ENCODE measurements at places on chromosomes 4 and X. TPM values are rescaled to one million over a fixed set of nuclear protein-coding genes. Genes with fewer than 3 reads are reported as not detected.

- H3K27ac ChIP-seq: no peak overlapping the region
- no peak for DNase-seq
- no peaks in the 10 kb centered on the region for H3K36me3 ChIP-seq
- no peaks in the 10 kb centered on the region for H3K4me1 ChIP-seq
These were observed 78.0 kb downstream of the COX7B2 start for GRCh38 chr4:46830971-46831454.

DNA sequence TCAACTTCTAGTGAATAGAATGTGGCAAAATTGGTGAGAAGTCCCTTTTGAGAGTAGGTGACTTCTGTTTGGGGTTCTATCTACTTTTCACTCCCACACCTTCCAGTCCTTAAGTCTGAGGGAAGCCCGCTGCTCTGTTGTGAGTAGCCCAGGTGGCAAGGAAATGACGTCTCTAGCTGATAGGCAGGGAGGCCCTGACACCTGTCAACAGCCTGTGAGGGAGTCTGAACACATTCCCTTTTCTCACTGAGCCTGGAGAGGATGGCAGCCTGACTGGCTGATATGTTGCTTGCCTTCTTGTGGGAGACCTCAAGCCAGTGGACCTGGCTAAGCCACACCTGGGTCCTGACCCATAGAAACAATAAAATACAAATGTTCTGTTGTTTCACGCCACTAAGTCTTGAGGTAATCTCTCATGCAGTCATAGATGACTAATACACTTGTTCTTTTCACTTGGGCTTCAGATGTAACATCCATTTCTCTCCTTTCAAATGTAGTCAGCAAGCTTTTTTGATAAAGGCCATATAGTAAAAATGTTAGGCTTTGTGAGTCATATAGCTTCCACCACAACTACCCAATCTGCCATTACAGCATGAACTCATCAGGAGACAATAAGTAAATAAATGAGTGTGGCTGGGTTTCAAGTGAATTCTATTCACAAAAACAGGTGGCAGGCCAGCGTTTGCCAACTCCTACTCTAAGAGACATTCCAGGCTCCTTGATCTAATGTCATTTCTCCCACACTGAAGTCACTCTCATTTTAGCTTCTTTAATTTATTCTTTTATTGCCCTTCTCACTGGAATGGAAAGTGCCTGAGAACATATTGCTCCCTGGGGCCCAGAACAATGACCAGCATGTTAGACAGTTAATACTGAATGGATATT, 265.1 kb upstream of the MAD2L1 start:
- H3K27ac ChIP-seq: no peak overlapping the region
- no peaks in the 10 kb centered on the region for H3K27me3 ChIP-seq
- no peak overlapping the region for H3K4me3 ChIP-seq

DNA sequence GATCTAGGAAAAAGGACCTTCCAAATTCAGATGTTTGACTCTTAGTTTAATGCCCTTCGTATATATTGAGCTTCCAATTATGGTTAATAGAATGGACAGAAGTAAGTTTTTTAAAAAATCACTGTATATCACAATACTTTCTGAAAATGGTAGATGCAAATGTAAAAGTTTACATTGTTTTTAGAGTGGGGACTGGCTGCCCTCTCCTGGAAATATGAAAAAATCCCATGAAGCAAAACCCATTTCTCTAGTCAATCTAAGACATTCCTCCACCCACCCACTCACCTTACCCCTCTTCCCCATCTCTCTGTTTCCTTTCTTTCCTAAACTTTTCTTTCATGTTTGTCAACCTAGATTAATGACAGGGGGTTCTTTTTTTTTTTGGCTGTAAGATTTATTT, 134.5 kb downstream of the ARHGAP6 start:
- no peak overlapping the region for H3K27ac ChIP-seq
- DNase-seq: no peak
- no peaks in the 10 kb centered on the region for H3K27me3 ChIP-seq
- H3K4me3 ChIP-seq: no peak overlapping the region
- H3K36me3 ChIP-seq: no peaks in the 10 kb centered on the region
- no peaks in the 10 kb centered on the region for H3K4me1 ChIP-seq

DNA sequence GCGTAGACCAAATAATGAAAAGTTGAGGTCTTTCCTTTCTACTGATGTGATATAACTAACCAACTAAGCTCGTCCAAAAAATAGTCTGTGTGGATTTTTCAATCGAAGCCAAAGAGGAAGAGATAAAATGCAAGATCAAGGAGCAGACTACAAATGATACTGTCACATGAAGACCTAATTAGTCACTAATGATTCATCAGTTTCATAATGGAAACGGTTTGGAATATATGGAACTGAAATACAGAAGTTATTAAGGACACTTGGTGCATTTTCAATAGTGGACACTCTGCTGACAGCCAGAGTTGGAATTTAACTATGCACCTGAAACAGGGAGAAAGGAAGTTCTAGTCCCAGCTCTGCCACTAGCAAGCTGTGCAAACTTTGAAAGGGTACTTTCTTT, 119.8 kb downstream of the GUCY2F start:
- no peak for DNase-seq
- no peak overlapping the region for H3K4me3 ChIP-seq
- H3K27ac ChIP-seq: no peak overlapping the region

- H3K4me1 ChIP-seq: no peaks in the 10 kb centered on the region
- H3K4me3 ChIP-seq: no peak overlapping the region
- H3K27me3 ChIP-seq: no peaks in the 10 kb centered on the region
These were observed 510.0 kb upstream of the HTR2C start for GRCh38 chrX:114073926-114074325.

DNA sequence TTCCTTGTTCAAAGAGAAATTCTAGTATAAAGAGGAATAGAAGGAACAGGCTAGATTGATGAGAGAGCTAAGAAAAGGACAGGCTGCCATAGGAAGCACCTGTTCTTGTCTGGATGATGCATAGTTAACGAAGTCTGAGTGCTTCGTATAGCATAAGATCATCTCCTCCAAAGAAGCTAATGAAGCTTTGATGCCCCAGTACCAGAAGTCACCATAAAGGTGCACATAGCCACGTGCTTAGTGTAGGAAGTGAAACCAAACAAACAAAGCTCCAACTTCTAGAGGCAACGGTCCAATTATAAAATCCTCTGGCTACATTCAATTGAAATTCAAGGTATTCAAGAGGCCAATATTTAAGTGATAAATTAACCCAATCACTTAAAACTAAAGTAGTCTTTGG, 31.0 kb downstream of the AFAP1 start:
- no peaks in the 10 kb centered on the region for H3K36me3 ChIP-seq
- no peaks in the 10 kb centered on the region for H3K4me1 ChIP-seq
- H3K27me3 ChIP-seq: no peaks in the 10 kb centered on the region
- no peak overlapping the region for H3K4me3 ChIP-seq

DNA sequence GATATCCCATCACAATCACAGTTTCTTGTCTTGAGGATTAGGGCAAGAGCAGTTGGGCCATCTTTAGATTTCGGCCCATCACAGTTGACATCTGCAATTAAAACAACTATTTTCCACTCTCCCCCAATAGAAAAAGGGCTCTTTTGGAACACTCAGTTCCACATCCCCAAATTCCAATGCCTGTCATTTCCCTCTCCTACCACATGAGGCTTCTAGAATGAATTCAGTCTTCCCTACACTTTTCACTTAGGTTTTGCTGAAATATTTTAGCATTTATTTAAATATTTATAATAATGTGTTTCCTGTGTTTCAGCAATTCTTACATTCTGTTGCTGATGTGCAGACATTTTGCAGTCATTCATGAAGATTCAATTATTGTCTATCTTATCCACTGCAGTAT, 118.4 kb downstream of the COX18 start:
- no peak for DNase-seq
- H3K36me3 ChIP-seq: no peaks in the 10 kb centered on the region
- no peaks in the 10 kb centered on the region for H3K4me1 ChIP-seq
- H3K27ac ChIP-seq: no peak overlapping the region

DNA sequence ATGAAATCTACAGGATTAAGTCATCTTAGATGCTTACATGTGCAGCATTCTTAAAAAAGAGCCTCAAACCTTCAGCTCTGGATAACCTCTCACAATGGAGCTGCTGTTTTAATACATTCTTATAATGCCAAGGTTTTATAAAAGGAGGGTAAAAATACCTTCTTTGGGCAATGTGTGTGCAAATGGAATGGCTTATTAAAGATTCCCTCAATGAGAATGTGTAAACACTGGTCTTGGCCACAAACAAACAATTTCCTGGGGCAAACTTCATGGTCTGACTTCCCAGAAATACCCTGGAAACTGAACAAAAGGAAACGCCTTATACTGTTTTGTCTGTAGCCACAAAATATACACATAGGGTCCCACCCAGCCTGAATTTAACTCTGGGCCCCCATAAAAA, 148.6 kb upstream of the INTU start:
- H3K4me1 ChIP-seq: no peaks in the 10 kb centered on the region
- H3K4me3 ChIP-seq: no peak overlapping the region
- no peaks in the 10 kb centered on the region for H3K27me3 ChIP-seq
- no peak overlapping the region for H3K27ac ChIP-seq
- no peaks in the 10 kb centered on the region for H3K36me3 ChIP-seq

GRCh38 chr4:164402554-164402953, 351.4 kb upstream of the SMIM31 start:
- no peaks in the 10 kb centered on the region for H3K27me3 ChIP-seq
- no peak overlapping the region for H3K27ac ChIP-seq
- DNase-seq: no peak
- H3K4me1 ChIP-seq: no peaks in the 10 kb centered on the region

DNA sequence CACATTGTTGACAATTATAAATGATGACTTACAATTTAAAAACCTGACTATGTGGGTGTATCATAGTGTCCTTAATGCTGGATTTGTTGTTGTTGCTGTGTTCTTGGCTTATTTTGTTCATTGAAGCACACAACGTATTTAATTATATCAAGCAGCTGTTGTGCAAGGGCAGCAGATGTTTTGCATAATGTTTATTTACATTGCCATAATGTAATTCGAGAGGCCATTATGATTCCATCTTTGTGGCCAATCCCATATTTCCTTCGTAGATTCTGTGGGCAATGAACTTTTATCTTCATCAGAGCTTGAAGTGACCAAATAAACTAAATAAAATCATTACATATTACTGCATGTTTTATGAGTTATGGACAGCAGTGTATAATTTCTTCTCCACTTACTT, 422.6 kb upstream of the GALNTL6 start:
- no peak overlapping the region for H3K27ac ChIP-seq
- H3K4me3 ChIP-seq: no peak overlapping the region
- DNase-seq: no peak
- H3K36me3 ChIP-seq: no peaks in the 10 kb centered on the region

DNA sequence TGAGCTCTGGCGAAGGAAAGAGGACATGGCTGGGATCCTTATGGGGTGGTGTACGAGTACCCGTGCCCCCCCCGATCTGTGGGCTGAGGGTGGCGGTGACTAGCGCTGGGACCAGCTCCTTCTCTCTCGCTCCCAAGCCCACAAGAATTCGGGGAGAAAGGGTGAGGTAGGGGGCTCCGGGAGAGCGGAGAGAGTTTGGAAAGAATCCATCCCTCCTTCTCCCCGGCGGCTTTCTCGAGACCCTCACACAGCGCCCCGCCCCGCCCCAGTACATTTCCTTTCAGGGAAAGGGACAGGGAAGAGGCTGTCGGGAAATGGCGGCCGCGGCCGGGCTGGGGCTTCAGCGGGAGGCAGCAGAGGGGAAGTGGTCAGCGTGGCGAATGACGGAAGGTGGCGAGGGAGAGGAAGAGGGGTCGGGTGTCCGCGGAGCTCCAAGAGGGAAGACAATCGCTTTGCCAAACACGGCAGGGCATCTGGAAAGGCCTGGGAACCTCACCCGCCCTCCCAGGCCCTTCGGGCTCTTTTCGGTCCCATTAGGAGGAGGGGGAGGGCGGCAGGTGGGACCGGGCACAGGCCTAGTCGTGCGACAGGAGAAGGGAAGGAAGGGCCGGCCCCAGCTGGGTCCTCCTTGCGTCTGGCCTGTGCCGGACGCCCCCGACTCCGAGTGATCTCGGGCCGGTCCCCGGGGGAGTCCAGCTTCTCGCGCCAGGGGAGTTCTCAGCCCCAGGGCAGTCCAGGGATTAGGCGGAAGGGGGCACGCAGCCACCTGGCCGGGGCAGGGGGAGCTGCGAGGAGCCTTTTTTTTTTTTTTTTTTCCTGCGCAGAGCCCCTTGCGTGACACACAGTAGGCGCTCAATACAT, 10.2 kb downstream of the HNRNPH2 start:
- H3K27ac ChIP-seq: peak overlapping the region; percentile 63
- peaks cover 10% of the 10 kb centered on the region for H3K4me1 ChIP-seq
- no peaks in the 10 kb centered on the region for H3K27me3 ChIP-seq
- DNase-seq: no peak
- H3K36me3 ChIP-seq: no peaks in the 10 kb centered on the region

DNA sequence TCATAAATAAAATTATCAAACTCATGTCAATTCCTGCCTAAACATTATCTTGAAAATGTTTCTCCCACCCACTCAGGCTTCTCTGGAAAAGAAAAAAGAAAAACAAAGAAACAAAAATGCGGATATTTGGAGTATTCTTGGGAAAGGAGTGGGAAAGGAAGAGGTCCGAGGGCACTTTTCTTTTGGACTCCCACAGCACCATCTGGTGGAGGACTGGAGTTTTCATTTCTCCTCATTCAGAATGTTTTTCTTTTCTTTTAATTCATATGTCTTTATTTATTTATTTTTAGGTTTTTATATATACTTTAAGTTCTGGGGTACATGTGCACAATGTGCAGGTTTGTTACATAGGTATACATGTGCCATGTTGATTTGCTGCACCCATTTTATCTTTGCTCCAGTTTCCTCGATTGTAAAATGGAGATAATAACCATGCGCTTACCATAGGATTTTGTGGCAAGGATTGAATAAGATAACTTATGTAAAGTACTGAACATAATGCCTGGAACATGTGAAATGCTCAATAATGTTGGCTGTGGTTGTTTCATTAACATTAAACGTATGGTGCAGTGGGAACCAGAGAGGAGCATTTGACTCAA, 8.0 kb upstream of the KCNE5 start:
- DNase-seq: no peak
- H3K27ac ChIP-seq: no peak overlapping the region
- H3K36me3 ChIP-seq: no peaks in the 10 kb centered on the region
- H3K27me3 ChIP-seq: no peaks in the 10 kb centered on the region

- no peak overlapping the region for H3K27ac ChIP-seq
- no peaks in the 10 kb centered on the region for H3K36me3 ChIP-seq
- no peak for DNase-seq
- H3K27me3 ChIP-seq: no peaks in the 10 kb centered on the region
These were observed 371.4 kb upstream of the BOD1L1 start for GRCh38 chr4:13998850-13999445.

DNA sequence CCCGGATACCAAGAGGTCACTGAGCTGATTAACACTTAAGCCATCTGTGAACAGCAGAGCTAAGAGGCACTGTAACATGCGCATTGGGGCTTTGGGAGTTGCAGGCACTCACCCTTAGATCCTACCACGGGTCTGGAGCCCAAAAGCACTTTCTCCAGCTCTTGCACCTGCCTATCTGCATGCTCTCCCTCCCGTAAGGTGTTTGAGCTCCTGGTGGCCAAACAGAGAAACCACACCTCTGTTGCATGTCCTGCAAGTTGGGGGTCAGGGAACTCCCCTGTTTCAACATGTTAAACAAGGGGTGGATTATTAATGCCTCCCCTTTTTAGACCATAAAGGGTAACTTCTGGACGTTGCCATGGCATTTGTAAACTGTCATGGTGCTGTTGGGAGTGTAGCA, 49.8 kb downstream of the GYPA start:
- no peak overlapping the region for H3K4me3 ChIP-seq
- no peak overlapping the region for H3K27ac ChIP-seq
- H3K36me3 ChIP-seq: no peaks in the 10 kb centered on the region
- no peaks in the 10 kb centered on the region for H3K4me1 ChIP-seq

SHROOM4 gene
- 0.03 TPM for total RNA-seq

REELD1 gene
- 0.62 TPM for total RNA-seq

EGFL6 gene
- total RNA-seq: not detected

ATP2B3 gene
- not detected for total RNA-seq

LRP2BP gene
- total RNA-seq: 0.62 TPM

MAML3 gene
- total RNA-seq: 0.28 TPM

WFS1 gene
- 4.6 TPM for total RNA-seq

TBX22 gene
- total RNA-seq: not detected

FGF2 gene
- 1.5 TPM for total RNA-seq

TMSB15A gene
- total RNA-seq: not detected

Measured in GM12878 (cell line).